ENCODE measurements at places on chromosomes 2 and 18. TPM values are rescaled to one million over a fixed set of nuclear protein-coding genes. Genes with fewer than 3 reads are reported as not detected.
A peak's percentile ranks its signal among the peaks of the same experiment; 100 is the strongest.

DNA sequence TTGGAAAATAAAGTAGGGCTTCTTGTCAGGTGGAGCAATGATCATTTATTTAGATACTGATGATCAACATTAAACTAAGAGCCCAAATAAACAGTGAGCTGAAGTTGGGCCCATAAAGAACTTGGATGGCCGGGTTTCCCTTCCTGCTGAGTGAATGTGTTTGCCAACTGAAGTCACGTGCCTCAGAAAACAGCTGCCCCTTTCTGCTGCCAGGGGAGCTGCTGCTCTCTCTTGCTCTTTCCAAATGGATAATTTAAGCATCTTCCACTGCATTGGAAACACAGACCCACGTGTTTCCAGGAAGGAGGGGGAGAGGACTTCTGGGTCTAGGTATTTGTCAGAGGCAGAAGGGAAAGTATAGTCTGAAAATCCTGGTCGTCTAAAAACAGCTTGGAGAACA lies 22.9 kb upstream of the NCKAP5 start:
- DNase-seq, result no peak

DNA sequence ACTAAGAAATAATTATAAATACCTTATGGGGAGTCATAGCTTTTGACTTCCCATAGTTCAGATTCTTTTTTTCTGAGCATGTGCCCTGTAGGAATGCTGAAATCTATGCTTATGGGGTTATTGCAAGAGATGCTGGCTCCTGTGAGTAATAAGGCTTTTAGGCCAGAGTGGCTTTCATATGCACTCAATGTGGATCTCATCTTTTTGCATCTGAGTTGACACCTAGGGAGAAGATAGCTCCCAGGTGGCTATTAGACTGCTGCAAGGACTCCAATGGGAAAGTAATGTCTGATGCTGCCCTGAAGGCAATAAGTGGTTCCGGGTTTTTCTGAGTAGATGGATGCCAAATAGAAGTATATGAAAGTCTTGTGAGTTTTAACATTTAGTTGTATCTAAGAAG lies 21.0 kb downstream of the DNAH6 start:
- DNase-seq, result no peak

Gene SIX3
- not detected for total RNA-seq

- DNase-seq, result no peak
Measured at GRCh38 chr2:74925361-74925786, 33.1 kb upstream of the POLE4 start.

Gene SCN7A
- total RNA-seq, result not detected

GRCh38 chr18:35618696-35619095 lies 37.2 kb downstream of the GALNT1 start:
- DNase-seq, result no peak

DNA sequence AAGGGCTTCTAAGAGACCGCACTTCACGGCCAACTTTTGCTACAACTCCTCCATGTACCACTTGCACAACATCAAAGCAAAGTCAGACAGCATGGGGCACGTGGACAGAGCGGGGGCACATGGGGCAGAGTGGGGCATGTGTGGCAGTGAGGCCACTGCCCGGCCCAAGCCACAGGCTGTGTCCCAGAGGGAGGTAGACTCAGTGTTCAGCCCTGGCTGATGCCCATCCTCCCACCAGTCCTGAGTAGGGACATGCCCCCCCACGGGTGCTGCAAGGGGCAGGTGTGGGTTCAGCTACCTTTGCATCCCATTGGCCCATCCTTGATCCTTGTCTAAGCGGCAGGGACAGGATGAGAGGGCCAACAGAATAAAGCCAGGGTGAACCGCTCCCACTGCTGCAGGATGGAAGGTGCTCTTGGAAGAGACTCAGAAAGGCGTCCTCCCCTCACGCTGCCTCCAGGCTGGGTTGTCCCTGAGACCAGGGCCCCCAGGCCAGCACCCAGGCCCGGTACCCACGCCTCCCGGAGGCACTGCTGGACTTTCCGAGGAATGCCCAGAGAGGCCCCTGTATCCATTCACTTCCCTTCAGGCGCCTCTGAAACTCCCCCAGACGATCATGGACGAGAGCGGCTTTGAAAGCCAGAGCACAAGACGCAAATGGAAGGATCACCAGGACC lies 218.2 kb downstream of the NDUFA10 start:
- no peak for DNase-seq

Gene HJURP
- 93.5 TPM for total RNA-seq

DNA sequence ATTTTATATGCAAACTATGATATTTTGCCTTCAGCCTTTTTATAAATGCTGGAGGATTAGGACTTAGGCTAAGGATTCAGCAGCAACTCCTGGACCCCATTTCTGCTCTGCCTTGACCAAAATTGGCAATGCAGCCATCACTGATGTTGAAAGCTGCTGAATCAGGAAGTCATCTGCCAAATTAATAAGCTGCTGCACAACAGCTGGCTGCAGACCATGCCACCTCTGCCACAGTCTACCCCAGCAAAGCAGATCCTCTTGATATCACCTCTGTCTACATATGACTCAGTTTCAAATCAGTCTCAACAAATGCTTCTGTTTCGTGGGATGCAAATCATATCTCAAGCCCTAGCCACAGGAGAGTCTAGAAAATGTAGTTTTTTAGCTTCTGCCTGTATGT lies 7.1 kb upstream of the SOS1 start:
- DNase-seq, result peak; percentile 78

DNA sequence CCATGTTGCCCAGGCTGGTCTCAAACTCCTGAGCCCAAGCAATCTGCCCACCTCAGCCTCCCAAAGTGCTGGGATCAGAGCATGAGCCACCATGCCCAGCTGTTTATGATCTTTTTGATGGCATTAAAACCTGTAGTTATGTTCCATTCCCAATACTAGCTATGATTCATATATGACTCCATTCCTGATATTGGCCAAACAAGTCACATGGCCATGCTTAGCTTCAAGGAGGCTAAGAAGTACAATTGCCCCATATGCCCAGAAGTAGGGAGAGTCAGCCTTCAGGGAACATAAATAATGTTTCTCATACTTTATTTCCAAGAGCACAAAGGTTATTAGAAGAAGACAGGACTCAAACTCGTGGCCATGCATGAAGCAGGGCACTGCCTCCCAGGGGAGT lies 132.4 kb upstream of the RAB6C start:
- DNase-seq, result no peak

DNA sequence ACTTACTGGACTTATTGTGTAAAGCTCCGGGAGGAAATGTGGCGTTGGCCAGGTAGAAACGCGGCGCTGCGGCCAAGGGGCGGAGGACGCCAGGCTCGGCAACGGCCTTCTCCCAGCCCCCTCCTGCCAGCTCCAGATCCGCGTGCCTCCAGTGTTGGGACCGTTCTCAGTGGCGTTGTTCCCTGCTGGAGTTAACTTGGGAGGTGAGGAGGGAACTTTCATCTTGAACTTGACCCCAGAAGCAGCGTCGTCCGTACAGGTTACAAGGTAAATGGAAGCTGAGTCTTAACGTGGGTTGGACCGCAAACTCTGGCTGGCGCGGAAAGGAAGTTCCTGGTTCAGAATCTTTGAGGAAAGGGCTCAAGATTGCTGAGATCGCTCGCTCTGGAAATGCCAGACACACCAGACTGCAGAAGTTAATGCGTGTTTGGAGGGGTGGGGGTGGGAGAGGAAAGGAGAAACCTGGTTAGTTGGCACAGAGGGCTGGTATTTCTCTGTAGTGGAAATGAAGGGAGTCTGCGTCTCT lies 1.3 kb downstream of the TANC1 start:
- DNase-seq, result peak; percentile 6

Gene DPP10
- not detected for total RNA-seq
